Neuronal stem cell (in vitro differentiated cells): ENCODE measurements at places on chromosomes 6 and 20.

DNA sequence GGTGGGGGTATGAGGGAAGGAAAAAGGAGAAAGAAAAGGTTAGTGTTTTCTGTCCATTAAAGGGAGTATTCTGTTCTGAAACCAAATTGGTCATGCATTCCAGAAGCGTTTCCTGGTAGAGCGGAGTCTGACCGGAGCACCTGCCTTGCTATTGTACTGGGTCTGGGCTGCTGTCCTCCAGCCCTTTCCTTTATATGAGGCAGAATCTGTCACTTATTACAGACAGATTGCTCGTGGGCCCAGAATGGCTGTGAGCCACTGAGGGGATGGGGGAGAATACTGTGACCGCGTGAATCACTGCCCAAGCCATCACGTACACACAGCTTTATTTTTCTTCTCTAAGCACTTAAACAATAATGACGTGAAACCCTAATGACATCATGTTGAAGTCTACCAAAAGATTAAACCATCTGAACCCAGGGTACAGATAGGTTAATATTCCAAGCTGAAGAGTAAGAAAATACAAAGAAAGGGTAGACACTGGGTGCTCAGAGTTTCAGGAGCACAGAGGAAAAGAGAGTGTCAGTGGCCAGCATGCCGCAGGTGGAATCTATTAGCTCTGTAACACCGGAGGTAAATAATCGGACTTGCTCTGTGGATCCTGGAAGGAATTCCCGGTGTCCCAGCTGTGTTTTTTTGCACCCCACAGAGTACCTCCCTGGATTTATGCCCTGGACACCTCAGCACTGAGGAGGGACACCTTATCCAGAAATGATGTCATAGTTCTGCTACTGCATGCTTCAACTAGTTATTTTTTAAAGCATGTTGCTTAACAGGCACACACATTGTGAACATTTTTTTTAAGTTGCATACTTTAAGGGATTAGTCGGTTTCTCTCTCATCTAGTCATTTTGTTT is 573.3 kb downstream of the PKHD1 start:
- peak; percentile 31 for DNase-seq

- DNase-seq, result peak; percentile 81
These were observed 521 bp upstream of the RAD21L1 start for GRCh38 chr20:1225263-1225782.

DNA sequence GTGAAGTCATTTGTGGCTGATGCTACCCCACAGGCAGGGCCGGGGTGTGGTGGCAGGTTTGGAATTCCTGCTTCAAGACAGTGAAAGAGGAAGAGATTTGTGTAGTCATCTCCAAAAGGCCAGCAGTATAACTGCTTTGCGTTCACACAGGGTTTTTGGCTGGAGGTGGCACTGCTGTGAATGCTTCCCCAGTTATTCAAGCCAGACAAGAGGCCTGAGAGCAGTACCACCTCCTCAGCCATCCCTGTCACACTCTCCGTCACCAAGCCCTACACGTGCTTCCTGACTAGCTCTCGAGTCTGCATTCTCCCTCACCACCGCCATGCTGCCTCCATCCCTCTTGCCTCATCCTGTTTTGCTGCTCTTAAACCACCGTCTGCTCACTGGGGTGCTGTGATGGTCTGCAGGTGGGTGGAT is 23.9 kb downstream of the ARMC2 start:
- DNase-seq, result peak; percentile 23

GRCh38 chr20:6698056-6698455 is 69.4 kb upstream of the BMP2 start:
- no peak for DNase-seq

- no peak for DNase-seq
These were observed 420.4 kb upstream of the JAG1 start for GRCh38 chr20:11094196-11094595.

DNA sequence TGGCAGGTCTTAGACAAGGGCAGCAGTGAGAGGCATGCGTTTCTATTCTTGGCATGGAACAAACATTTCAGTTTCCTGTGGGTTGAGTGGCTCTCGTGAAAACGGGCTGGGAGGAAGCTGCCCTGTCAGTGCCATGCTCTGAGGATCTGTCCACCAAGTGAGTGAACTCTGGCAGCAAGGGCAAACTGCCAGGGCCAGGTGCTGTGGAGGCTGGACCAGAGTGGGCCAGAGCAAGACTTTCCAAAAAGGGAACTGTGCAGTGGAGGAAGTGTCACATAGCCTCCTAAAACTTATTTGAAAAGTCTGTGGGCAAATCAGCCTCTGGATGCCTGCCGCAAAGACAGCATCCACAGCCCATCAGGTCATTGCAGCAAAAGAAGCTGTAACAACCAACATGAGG is 44.2 kb upstream of the TAB2 start:
- no peak for DNase-seq
